Astrocyte of the spinal cord (primary cell): ENCODE measurements at places on chromosomes 16 and 17.
A peak's percentile ranks its signal among the peaks of the same experiment; 100 is the strongest.

DNA sequence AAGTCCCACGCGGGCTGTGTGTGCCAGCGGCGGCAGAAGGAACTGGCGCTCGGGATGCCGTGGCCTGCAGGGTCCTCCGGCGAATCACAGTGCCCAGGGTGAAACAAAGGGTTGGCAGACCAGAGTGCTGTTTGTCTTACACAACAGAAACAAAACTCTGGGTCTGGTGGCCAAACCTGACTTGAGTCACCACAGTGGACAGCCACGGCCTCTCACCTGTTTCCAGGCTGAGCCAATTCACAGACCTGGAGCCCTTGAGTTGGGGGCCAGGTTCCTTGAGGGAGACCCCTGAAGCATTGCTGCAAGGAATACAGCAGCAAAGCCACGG, 2.1 kb upstream of the CHMP6 start:
- DNase-seq, result no peak

DNA sequence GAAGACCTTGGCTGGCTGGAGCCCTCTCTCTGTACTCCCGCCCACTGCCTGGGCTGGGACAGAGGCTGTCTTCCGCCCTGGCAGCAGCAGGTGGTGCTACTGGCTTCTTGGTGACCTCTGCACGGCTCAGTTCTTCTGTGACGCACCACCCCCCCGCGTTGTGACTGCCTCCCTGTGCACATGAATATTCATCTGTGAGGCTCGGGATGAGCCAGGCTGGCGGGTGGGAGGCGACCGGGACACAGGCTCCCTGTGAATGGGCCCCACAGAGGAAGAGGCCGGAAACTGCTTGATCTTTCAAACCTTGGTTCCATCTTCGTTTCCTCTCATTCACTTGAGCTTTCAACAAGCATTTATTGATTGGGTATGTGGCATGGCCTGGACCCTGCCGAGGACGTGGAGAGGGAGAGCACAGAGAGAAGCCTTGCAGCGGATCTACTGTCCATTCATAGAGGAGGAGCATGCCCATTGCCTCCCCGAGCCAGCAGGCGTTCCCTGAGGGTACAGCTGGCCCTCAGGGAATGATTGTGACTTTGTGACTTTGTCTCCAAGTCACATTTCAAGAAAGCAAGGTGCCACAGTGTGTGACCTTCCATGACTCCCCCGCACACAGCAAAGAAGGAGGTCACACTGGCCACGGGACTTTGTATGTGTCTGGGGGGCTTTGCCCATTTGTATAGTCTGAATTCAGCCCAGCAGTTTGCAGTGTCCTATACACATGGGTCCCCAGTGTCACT, 45.0 kb downstream of the B9D1 start:
- peak; percentile 93 for DNase-seq

- DNase-seq, result no peak
Measured at GRCh38 chr16:68923116-68923515, 79.8 kb downstream of the TANGO6 start.

DNA sequence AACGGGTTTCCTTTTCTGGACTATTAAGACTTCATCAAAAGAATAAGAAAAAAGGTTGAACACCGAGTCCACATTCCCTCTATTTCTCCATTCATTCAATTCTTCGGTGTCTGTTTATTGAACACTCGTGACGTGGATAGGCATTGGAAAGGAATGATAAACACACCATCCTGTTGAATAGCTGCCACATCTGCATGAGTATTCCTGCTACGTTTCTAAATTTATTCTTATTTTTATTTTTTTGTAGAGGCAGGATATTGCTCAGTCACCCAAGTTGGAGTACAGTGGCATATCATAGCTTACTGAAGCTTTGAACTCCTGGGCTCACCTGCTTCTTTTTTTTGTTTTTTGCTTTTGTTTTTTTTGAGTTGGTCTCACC, 80.8 kb upstream of the CIBAR2 start:
- no peak for DNase-seq

DNA sequence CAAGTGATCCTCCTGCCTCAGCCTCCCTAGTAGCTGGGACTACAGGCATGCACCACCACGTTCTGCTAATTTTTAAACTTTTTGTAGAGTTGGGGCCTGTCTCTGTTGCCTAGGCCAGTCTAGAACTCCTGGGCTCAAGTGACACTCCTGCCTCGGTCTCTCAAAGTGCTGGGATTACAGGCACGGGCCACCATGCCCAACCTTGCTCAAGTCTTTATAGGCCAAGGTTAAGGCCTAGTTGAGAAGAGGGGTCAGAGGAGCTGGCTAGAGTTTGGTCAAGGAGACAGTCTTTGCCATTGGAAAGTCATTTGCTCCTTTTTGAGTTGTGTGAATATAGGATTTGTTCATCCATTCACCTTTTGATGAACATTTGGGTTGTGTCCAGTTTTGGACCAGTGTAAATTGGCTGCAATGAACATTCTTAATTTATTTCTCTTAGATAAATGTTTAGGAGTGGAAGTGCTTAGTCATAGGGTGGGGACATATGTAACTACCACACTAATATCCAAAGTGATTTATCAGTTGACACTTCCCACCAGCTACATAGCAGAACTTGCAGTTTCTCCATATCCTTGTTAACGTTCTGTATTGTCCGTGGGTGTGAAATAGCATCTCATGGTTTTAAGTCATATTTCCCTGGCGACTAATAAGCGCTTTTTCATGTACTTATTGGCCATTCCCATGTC, 30.7 kb upstream of the ARHGAP17 start:
- peak; percentile 29 for DNase-seq

DNA sequence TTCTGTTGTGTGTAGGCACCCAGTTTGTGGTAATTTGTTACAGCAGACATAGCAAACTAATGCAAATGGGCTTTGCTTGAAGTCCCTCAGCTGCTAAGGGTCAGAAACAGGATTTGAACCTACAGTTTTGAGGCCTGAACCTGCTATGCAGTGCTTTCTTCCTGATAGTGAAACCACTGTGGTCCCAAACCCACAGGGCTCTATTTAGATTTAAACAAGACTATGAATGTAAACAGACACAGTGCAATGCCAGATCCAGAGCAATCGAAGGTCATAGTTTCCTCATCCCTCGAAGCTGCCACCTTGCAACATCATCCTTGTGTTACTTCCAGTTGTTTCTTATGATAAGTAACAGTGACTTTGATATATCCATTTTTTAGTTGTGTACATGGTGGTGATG, 630.2 kb downstream of the WWOX start:
- no peak for DNase-seq

DNA sequence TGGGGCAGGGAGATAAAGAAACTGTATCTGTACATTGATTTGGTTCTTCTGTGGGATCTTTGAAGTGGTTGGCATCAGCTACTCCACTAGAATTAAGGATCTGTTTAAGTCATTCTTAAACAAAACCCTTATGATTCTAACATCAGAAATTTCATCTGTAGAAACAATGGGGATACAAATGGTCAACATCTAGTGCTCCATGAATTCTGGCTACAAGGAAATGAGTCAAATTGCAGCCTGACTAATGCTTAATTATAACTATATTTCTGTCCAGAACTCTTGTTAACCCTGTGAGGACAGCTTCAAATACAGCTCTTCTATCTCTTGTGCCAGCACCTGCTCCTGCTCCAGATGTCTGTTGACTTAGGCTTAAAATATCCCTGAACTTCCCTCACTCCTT, 13.9 kb upstream of the GINS3 start:
- no peak for DNase-seq

- DNase-seq, result no peak
Measured at GRCh38 chr17:4480929-4481898, 17.5 kb upstream of the SPNS2 start.

DNA sequence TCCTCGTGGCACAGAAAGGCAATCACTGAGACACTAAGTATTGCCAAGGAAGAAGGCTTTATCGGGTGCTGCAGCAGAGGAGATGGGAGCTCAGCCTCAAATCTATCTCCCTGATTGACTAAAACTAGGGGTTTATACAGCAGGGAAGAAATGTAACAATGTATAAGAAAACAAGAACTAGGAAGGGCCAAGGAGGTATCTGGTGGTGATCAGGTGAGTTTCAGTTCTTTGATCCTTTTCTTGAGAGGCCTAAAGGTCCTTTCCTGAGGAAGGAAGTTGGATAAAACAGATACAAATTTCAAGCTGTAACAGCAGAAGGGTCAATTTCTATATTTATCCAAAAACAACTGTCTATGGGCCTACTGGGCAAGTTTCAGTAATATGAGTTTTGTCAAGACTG, 212.4 kb downstream of the COPRS start:
- no peak for DNase-seq

- DNase-seq, result no peak
Measured at GRCh38 chr16:67281536-67282446, 2.5 kb downstream of the PLEKHG4 start.

GRCh38 chr16:30692396-30693064, 6.4 kb upstream of the SRCAP start:
- DNase-seq, result no peak

- no peak for DNase-seq
Measured at GRCh38 chr16:10683170-10683569, 11.6 kb downstream of the TEKT5 start.

GRCh38 chr17:76442341-76443338, 10.3 kb downstream of the UBE2O start:
- DNase-seq, result no peak

DNA sequence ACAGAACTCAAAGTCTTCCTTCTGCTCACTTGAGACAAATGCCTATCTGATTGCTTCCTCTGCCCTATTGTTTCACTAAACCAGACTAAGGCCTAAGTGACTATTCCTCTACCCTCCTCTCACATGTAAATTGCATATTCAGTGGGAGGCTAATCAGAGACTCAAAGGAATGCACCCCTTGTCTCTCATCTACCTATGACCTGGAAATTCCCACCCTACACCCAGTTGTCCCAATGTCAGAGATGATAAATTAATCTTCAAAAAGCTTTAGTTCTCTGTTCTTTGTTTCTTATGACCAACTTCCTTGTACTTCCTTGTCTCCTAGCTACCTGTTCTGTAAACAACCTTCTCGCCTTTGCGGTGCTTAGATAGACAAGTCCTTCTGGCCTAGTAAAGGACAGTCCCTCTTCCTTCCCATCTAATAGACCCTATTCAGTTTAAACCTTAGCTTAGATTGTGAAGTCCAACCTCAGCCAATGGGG, 76.0 kb downstream of the EMP2 start:
- DNase-seq, result no peak

- no peak for DNase-seq
Measured at GRCh38 chr16:23027386-23027785, 121.9 kb downstream of the USP31 start.

GRCh38 chr16:46658925-46659324, 30.1 kb downstream of the VPS35 start:
- DNase-seq, result peak; percentile 4

GRCh38 chr16:17372386-17372785, 98.4 kb downstream of the XYLT1 start:
- DNase-seq, result no peak

- no peak for DNase-seq
Measured at GRCh38 chr16:11630046-11630767, 38.0 kb upstream of the SNN start.

GRCh38 chr17:48357779-48358602, 72.0 kb downstream of the SKAP1 start:
- no peak for DNase-seq

GRCh38 chr16:28838558-28838918, 7.6 kb downstream of the TUFM start:
- DNase-seq, result no peak

- no peak for DNase-seq
Measured at GRCh38 chr16:72012607-72013006, 4.1 kb downstream of the DHODH start.

GRCh38 chr17:76417499-76418143, 33.2 kb downstream of the SPHK1 start:
- DNase-seq, result no peak

DNA sequence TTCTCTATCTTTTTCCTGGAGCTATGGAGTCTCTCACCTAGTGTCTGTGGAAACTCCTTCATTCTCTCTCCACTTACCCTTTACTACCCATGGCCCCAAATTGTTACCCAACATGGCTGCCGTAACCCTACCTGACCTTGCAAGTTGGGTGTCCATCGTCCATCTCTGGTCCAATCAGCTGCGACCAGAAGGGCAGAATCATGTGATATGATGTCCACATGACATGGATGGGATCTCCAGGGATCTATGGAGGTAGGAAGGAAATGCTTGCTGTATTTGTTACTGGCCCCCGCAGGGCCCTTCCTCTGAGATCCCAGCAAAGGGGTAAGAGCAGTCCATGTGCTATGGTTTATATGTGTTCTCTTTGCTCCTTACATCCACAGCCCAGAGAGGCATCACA, 8.0 kb upstream of the DRC7 start:
- DNase-seq, result no peak

DNA sequence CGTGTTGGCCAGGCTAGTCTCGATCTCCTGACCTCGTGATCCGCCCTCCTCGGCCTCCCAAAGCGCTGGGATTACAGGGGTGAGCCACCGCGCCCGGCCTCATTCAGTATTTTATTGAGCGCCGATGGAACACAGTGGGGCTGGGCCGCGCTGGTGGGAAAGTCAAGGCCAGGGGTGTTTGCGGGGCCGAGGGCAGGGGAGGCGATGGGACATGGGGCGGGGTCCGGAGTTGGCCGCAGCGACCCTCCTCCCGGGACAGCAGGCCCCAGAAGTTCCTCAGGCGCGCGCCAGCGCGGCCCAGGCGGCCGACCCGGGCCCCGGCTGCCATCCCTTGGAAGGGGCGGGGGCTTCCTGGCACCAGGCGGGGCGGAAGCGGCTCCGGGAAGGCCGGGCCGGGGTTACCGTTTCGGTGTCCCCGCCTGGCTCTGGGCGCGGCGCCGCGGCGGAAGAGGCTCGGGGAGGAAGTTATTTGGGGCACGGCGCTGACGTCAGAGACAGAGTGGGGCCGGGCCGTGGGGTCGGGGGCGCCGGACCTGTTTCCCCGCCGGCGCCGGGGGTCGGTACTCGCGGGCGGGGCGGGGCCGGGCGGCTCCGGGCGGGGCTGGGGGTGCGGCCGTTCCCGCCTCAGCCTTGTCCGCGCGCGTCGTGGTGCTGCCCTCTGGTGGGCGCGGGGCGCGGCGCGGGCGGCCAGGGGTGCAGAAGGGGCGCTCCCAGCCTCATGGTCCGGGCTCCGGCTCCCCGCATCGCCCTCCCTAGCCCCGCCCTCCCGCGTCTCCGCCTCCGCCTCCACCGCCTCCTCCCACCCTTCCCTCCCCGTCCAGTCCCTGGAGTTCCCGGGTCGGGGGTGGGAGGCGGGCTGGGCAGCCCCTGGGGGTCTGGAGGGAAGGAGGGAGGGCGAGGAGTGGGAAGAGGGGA, 952 bp upstream of the PRSS27 start:
- DNase-seq, result peak; percentile 83

- DNase-seq, result no peak
Measured at GRCh38 chr16:79001156-79001967, 599.2 kb downstream of the MAF start.

- no peak for DNase-seq
Measured at GRCh38 chr17:77844681-77845080, 113.8 kb upstream of the TNRC6C start.
